ENCODE measurements at places on chromosomes 16 and 17.

DNA sequence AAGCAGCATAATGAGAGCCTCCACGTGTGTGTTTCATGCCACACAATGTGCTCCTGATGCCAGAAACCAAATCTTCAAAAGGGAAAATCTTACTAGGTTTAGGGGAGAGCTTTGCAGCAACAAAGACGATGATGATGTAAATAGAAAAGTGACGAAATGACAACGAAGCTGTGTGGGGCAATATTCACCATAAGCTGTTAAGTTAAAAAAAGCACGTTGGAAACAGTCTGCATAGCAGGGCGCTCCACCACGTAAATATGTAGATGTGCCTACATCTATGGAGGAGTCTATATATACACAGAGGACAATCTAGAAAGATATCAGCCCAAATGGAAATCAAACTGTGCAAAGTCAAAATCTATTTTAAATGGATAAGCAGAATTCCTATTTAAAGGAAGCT lies 61.0 kb downstream of the RPH3AL start:
- no peak for DNase-seq

GRCh38 chr17:71287071-71287823 lies 833.6 kb upstream of the SOX9 start:
- no peak for DNase-seq

DNA sequence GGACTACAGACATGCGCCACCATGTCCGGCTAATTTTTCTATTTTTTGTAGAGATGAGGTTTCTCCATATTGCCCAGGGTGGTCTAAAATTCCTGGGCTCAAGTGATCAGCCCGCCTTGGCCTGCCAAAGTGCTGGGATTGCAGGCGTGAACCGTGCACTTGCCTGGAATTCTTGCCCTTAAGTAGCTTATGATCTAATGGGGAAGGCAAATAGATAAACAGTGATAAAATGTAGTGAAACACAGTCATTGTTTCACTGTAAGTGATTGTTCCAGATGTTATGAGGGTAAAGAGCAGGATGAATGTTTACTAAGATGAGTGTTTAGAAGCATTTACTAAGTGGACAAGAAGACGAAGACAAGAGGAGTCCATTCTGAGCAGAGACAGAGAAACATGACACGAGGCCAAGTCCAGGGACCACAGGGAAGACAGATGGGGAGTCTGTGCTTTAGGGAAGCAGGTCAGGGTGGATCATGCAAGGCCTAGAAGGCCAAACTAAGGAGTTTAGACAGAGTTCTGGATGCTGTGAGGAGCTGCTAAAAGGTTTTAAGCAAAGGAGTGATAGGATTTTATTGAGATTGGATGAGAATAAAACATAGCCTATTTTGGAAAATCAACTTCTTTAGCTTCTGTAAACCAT lies 36.9 kb downstream of the YPEL2 start:
- DNase-seq: no peak

DNA sequence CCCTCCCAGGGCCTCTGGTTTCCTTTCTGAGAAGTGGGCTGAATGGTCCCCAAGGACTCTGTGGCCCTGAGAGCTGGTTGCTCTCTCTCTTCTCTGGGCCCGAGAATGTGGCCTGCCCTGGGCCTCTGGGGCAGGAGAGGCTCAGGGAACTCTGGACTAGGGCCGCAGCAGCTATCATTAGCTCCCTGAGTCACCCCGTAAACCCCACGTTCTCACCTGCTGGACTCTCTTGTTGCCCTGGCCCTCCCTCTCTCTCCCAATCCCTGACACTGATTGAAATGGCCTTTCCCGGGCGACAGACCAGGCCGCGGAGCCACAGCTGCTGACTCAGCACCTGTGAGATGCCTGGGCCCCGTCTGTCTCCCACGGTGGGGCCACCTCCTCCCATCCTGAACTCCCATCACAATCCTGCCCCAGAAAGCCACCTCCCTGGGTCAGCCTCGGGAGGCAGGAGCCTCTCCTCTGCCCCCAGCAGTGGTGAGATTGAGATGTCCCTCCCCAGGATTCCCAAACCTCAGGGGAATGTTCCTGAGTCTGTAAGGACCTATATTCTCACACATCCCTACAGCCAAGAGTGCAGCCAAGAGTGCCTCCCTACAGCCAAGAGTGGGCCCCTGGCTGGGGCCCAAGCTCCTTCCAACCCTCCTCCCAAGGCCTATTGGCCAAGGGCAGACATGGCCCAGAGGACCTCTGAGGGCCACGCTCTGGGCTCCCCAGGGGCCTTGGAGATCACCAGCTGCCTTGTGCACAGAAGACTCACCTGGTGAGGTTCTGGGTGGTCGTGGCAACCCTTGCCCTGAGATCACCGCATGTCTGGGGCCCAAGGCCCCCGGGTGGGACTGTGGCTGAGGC lies 470 bp downstream of the TRPV3 start:
- peak; percentile 48 for DNase-seq

GRCh38 chr17:75144816-75145512 lies 9.3 kb downstream of the JPT1 start:
- DNase-seq: no peak

DNA sequence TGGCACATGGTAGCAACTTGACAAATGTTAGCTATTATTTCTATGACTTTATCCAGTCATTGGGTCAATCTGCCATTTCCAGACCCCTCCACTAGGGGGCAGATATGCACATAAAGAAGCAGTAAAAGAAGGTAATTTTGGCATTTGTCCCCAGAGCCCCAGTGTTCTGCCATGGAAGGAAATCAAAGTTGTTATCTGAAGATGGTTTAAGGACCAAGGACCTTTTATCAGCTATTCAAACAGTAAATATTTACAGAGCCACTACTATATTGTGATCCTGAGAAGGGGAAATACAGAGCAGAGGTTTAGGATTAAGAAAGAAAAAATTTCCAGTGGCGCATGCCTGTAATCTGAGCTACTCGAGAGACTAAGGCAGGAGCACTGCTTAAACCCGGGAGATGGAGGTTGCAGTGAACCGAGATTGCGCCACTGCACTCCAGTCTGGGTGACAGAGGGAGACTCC lies 20.0 kb downstream of the TRAF4 start:
- DNase-seq: peak; percentile 70

DNA sequence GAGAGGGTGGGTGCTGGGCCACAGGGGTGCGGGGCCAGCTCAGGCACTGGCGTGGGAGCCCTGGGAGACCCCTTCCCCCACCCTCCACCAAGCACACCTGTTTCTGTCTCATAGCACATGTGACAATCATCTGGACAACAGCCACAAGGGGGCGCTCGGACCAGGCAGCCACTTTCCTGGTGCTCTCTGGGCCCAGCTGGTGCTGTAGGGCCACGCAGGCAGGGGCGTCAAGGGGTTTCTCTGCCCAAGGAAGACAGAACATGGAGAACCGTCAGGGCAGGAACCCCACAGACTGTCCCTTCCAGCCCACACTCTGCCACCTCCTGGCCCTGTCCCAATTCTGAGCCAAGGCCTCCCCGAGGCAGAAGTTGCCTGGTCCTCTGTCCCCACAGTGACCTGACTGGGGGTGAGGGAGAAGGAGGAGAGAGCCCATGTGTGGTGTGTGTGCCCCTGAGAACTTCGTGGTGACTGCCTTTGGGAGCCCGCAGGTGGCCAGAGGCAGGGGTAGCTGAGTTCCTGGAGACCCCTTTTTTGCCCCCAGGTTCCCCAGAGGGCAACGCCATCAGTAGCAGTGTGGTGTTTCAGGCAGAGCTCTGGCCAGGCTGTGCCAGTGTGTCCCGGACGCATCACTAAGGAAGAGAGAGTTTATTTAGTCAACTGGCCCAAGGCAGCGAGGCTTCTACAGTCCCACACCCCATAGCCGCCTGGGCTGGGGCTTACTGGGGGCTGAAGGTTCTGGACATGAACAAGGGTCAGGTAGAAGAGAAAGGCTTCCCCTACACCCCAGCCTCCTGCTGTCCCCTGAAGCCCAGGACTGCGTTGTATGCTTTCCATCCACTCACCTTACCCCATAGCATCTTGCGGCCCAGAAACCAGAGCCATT lies 3.1 kb upstream of the SETD6 start:
- peak; percentile 76 for DNase-seq

GRCh38 chr17:78010759-78011158 lies 52.3 kb downstream of the TNRC6C start:
- no peak for DNase-seq

Data from iPS-NIHi11 (cell line).